ENCODE measurements at places on chromosomes 5 and 9.

DNA sequence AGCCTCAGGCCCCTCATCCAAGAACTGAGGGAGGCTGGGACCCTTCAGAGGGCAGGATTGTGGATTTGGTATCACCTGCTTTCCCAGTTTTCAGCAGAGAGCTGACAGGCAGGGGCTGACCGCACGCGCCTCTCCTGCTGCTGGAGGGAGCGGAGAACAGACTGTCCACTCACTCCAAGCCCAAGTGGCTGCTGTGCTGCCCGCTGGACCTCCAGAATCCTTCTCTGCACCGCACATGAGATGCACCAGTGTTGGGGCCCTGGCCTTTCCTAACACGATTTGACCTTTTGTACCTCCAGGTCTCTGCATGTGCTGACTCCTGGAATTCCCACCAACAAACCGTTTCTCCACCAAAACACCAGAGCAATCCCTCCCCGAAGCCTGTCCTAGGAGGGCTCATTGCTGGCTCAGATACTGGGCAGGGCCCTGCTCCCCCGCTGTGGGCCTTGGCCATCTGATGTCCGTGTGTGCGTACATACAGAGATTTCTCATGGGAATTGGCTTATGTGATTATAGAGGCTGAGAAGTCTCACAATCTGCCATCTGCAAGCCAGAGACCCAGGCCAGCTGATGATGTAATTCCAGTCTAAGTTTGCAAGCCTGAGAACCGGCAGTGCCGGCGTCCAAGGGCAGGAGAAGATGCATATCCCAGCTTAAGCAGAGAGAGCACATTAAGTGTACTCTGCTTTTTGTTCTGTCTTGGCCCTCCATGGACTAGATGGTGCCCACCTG lies 141.7 kb downstream of the GADD45G start:
- DNase-seq: peak; percentile 86

DNA sequence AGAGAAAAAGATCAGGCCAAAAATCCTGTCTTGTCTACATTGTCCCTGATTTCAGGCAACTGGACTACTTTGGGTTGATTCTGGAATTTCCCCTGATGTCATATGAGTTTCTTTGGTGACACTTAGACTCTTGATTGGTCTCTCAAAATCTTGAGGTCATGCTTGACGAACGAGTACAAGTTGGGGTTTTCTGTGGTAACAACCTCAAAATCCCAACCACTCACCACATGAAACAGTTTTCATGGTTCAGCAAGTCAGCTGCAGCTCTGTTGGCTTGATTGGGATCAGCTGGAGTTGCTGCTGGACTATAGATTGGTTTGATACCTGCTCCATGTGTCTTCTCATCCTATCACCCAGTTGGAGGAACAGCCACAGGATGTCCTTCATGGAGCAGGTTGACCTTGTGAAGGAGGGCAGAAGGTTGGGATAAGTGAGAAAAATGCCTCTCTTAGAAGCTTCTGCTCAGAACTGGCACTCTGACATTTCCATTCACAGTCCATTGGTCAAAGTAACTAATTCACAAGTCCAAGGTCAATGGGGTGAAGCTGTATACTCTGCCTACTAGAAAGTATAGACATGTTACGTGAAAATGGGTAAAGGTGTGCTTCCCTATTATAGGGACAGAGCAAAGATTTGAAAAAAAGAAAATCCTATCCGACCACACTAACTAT lies 284.5 kb downstream of the SH3GL2 start:
- no peak for DNase-seq

DNA sequence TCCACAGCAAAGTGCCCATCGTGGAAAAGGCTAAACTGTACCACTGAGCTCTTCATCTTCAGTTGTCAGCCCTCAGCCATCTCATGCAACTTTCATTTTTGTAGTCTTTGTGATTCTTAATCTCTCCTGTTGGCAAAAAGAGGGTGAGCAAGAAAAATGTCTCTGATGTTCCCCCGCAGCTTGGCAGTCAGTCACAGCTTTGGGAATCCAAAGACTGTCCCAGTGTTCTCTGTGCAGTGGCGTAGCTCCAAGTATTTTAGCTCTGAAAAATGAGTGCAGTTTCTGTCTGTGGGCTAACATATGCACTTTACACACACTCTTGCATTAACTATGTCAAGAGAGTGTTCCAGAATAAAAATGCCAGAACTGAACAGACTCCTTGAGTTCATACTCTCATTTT lies 372.2 kb downstream of the TMEM232 start:
- DNase-seq: peak; percentile 91

GRCh38 chr5:178612299-178612698 lies 14.6 kb downstream of the CLK4 start:
- DNase-seq: no peak

GRCh38 chr5:160800375-160801275 lies 51.4 kb downstream of the ATP10B start:
- DNase-seq: peak; percentile 21

- peak; percentile 49 for DNase-seq
Observed at GRCh38 chr9:101639785-101640665, 45.3 kb upstream of the PPP3R2 start.

DNA sequence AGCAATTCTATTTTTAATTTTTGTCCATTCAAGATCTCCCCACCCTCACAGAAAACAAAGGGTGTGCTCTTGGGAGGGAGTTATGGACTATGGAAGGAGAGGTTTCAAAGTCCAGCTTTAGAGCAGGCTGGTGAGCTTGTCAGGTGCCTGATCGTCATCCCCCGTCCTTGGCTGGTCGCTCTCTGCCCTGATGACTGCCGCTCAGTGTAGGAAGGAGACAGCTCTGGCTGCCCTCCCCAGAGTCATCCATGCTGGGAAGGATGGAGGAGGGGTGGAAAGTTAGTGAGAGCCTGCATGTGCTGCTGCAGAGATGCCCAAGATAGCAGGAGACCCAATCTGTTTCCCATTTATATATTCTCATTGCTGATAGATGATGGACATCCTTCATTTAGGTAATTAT lies 96.6 kb downstream of the NLN start:
- DNase-seq: no peak

- peak; percentile 3 for DNase-seq
Observed at GRCh38 chr5:57495285-57496086, 12.9 kb upstream of the ACTBL2 start.

GRCh38 chr5:173789031-173789920 lies 98.9 kb upstream of the CPEB4 start:
- peak; percentile 43 for DNase-seq

- peak; percentile 53 for DNase-seq
Observed at GRCh38 chr9:89177012-89177943, 1.3 kb downstream of the SHC3 start.

GRCh38 chr9:84293001-84293798 lies 47.4 kb downstream of the SLC28A3 start:
- no peak for DNase-seq

DNA sequence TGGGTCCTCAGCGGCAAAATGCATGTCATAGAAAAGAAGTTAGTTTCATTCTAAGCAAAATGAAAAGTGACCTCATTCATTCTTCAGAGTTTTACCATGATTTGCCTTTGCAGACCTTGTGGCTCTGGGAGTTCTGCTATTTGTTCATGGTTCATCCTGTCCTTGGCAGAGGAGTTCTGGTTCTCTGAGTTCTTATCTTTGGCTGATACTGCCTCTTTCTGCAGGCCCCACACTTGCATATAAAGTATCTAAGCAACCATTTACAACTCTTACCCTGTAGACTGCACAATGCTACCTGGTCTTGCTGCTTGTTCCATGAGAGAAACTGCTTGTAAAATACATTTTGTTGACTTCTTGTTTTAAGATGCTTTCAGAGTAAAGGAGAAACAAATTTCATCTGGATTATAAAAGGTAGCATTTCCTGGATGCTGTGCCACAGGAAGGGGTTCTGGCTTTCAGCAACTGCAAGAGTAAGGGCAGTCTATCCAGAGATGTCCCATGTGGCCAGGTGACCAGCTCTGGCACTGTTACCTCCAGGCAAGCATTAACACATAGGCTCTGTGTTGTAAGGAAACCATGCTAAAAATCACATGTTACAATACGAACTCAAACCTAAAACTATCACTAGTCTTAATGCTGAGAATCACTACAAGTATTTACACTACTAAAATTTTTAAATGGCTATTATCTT lies 513.2 kb downstream of the SPOCK1 start:
- DNase-seq: no peak

DNA sequence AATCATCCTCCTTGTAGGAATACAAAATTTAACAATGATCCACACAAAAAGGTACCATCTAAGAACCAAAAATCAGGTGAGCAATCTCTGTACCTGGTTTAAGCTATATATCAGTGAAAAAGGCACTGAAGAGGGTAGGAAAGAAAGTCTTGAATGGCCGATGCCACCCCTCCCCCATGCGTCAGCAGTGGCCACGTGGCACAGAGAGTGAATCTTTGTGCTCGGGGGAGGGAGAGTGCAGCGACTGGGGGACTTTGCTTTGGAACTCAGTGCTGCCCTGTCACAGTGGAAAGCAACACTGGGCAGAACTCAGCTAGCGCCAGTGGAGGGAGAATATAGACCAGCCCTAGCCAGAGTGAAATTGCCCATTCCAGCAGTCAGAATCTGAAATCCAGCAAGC lies 28.3 kb upstream of the PDE4D start:
- DNase-seq: no peak

GRCh38 chr9:36551910-36552309 lies 20.8 kb upstream of the MELK start:
- DNase-seq: no peak

- DNase-seq: no peak
Observed at GRCh38 chr9:79292731-79293280, 279.0 kb upstream of the TLE4 start.

- DNase-seq: no peak
Observed at GRCh38 chr5:111553868-111554267, 41.5 kb upstream of the STARD4 start.

- peak; percentile 9 for DNase-seq
Observed at GRCh38 chr5:97600486-97600885, 417.4 kb upstream of the RIOK2 start.

DNA sequence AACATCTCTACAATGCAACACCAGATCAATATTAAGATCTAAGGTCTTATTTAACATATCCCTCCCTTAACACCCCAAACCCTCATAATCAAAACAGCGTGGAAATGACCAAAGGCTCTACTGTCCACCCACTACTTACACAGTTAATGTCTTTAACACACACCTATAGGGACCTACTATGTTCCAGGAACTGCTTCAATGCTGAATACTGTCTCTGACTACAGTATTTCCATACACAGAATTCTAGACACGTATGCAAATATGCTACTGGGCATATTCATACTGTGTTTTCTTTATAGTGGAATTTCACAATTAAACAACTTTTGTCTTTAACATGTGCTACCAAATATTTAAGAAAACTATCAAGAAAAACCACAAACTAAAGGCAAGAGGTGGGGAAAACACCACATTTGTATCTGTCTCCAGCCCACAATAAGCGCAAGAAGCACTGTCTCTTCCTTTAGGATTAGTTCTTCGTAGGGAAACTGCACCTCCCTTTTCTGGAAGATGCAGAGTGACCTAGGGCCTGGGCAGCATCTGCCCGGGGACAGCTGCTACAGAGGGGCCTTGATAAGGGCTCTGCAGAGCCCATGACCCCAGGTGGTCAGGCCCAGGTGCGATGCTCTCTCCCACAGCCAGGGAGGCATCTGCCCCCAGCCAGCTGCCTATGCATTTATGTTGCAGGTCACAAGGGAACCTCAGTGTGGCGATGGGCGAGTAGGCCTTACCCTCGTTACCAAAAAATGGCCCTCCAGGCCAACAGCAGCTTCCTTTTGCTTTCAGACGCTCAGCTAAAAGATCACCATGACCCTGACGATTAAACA lies 55.2 kb downstream of the PSMB7 start:
- DNase-seq: no peak

DNA sequence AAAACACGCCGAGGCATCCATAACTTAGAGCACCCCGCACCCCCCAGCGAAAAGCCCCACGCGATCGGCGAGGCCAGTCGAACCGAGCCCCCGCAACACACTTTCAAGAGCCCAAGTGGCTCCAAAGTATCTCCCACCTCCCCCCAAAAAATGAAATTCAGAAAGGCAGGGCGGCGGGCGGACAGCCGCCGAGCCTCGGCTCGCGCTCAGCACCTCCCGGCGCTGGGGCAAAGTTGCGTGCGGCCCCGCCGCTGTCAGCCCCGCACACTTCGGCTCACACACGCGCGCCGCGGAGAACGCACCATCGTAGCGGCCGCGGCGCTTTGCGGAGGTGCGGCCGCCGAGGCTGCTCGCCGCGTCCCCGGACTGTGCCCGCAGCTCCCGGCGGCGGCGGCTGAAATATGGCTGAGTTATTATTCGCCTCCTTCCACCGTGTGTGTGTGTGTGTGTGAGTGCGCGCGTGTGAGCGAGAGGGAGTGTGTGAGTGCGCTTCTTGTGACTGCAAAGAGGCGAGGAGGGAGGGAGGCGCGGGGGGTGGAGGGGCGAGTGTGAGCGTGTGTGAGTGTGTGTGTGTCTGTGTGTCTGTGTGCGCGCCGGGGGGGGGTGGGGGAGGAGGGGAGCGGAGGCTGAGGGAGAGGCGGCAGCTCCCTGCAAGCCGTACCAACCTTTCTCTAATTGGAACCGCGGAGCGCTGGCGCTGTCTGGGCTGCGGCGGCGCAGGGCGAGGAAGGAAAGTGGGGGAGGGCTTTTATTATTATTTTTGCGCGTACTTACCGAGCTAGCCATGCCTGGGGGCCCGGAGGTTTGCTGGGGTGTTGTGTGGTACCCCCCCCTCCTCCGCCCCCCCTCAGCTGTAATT lies 599 bp downstream of the MLLT3 start:
- DNase-seq: peak; percentile 64

DNA sequence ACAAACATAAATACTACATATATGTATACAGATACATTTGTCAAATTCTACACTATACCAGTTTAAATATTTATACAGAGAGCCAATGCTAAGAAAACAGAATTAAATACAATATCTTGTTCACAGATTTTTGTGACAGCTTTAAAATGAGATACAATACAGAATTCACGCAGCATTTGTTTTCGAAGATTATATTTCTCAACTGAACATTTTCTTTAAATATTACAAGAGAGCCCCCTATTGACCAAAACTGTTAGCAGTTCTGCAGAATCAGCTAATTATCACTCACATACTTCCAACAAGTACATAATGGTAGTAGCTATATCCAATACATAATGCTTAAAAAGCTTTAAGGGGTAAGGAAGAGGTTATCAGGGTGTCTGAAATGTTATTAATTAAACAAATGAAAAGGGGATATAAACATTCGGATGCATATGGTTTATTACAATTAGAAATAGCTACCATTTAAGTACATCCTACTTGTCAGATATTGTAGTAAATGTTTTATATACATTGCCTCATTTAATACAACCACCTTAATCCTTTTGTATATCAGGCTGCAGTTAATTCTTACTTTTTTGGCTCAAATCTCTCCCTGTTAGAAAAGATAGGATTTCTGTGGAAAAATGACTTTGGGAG lies 31.7 kb downstream of the ZDHHC21 start:
- peak; percentile 21 for DNase-seq
